ENCODE measurements at places on chromosomes 16 and 17. TPM values are rescaled to one million over a fixed set of nuclear protein-coding genes. Genes with fewer than 3 reads are reported as not detected.

Gene ZPBP2
- total RNA-seq, result not detected

DNA sequence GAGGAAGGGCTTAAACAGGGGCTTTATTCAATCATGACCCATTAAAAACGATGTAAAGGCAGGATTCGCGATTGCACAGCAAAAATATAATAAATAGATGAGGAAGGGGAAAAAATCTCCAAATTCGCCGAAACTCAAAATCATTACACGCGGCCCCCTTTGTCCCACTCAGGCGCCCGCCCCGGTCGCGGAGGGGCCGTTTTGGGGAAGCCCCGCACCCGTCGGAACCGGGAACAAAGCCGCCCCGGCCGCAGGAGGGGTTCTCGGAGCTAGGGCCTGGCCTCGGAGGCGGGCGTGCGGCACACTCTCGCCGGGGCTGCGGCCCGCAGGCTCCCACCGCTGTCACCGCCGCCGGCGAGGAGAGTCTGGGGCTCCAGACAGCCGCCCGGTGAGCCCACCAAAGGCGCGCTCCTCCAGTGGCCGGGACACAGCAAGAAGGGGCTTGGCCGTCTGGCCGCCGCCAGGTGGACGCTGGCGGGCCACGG, 521 bp downstream of the C16orf87 start:
- peak overlapping the region; percentile 80 for H3K27ac ChIP-seq
- no peaks in the 10 kb centered on the region for H3K36me3 ChIP-seq
- peak overlapping the region; percentile 84 for H3K4me3 ChIP-seq
- no peaks in the 10 kb centered on the region for H3K27me3 ChIP-seq

GRCh38 chr16:66603537-66604375, 748 bp upstream of the CMTM3 start:
- no peaks in the 10 kb centered on the region for H3K36me3 ChIP-seq
- no peaks in the 10 kb centered on the region for H3K27me3 ChIP-seq
- no peak for DNase-seq
- H3K27ac ChIP-seq, result peak overlapping the region; percentile 14
- H3K4me3 ChIP-seq, result peak overlapping the region; percentile 75

DNA sequence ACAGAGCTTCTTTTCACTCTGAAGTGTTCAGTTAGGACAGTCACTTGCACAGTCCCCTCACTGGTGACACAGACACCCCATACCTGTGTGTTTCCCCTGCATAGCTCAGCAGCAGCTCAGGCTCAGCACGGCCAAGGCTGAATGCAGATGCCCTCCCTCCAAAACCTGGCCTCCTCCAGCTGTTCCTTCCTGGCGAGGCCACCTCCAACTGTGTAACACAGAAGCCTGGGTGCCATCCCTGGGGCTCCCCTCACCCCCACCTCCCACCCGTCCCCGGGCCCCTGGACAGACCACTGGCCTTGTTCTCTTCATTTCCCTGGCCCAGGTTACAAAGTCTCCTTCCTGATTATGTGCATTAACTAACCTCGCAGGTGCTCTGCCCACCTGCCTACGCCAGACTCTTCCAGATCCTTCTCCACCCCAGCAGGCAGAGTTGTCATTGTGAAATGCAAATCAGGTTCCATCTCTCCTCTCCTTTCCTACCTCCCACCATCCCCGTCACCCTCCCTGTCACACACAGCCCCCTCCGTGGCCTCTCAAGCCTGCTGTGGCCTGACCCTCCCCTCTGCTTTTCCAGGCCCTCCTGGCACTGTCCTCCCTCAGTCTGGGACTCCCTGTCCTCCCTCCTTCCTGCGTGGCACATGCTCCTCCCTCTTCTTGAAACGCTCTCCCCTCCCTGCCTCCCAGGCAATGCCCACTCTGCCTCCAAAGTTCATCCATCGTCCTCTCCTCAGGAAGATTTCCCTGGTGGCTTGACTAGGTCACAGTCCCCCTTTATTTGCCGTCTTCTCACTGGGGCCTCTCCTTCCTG, 26.4 kb downstream of the MLYCD start:
- no peaks in the 10 kb centered on the region for H3K27me3 ChIP-seq
- no peaks in the 10 kb centered on the region for H3K36me3 ChIP-seq
- H3K27ac ChIP-seq, result no peak overlapping the region
- no peak for DNase-seq
- H3K4me3 ChIP-seq, result no peak overlapping the region

Gene KRTAP4-2
- total RNA-seq, result not detected

DNA sequence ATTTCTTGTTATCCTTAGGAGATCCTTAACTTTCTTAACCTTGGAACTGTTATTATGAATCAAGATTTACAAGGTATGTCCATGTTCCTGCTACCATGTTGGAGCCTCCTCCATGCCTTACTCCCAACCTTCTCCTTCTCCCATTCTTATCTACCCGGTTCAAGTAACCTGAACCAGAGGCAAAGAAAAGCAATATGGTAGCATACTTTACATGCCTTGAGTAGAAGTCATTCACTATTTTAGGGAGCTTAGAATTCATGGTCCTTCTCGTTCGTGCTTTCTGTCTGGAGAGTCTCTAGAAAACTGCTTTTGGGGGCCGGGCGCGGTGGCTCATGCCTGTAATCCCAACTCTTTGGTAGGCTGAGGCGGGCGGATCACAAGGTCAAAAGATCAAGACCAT, 37.7 kb downstream of the LDHD start:
- peaks cover 5% of the 10 kb centered on the region for H3K4me1 ChIP-seq
- no peaks in the 10 kb centered on the region for H3K36me3 ChIP-seq
- no peak overlapping the region for H3K4me3 ChIP-seq
- no peaks in the 10 kb centered on the region for H3K27me3 ChIP-seq
- no peak for DNase-seq

DNA sequence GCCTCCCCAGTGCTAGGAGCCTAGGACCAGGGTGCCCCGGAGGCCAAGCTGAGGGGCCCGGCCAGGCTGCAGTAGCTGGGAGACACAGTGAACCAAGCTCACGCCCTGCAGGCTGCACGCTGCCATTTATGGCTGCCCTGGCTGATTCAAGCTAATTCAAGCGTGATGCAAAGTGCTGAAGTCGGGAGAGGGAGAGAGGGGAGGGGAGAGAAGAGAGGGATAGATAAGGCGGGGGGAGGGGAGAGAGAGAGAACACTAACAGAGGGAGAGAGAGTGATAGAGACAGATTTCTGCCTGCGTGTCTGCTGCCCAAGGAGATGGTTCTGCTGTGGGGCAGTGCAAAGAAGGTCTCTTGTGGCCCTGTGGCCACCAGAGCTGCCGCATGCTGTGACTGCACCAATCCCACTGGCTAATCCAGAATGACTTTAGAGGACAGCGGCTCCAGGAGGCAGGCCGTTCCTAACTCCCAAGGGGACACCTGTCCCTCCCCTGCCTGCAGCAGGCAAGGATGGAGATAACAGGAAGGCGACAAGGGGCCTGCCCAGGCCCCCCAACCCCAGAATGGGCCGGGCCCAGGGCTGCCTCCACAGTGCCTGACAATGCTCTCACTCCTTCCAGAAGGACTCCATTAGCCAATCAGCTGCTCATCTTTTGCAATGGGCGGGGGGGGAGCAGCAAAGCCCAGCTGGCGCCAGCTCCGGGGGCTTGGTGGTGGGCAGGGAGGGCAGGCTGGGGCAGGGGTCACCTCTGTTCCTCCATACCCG, 12.9 kb downstream of the MXRA7 start:
- no peak for DNase-seq
- H3K4me1 ChIP-seq, result no peaks in the 10 kb centered on the region
- H3K27ac ChIP-seq, result no peak overlapping the region
- H3K36me3 ChIP-seq, result no peaks in the 10 kb centered on the region
- H3K27me3 ChIP-seq, result no peaks in the 10 kb centered on the region
- no peak overlapping the region for H3K4me3 ChIP-seq

- no peak for DNase-seq
- H3K27me3 ChIP-seq, result no peaks in the 10 kb centered on the region
- no peaks in the 10 kb centered on the region for H3K4me1 ChIP-seq
- no peak overlapping the region for H3K4me3 ChIP-seq
- no peak overlapping the region for H3K27ac ChIP-seq
These were observed 69.0 kb downstream of the WSB1 start for GRCh38 chr17:27362909-27363308.

GRCh38 chr17:78306913-78307312, 53.0 kb downstream of the SOCS3 start:
- no peaks in the 10 kb centered on the region for H3K27me3 ChIP-seq
- DNase-seq, result no peak
- H3K4me1 ChIP-seq, result peaks cover 29% of the 10 kb centered on the region
- no peak overlapping the region for H3K27ac ChIP-seq

- H3K36me3 ChIP-seq, result no peaks in the 10 kb centered on the region
- no peak overlapping the region for H3K4me3 ChIP-seq
- no peaks in the 10 kb centered on the region for H3K4me1 ChIP-seq
- DNase-seq, result no peak
- H3K27me3 ChIP-seq, result no peaks in the 10 kb centered on the region
- H3K27ac ChIP-seq, result no peak overlapping the region
These were observed 9.4 kb upstream of the MAP2K6 start for GRCh38 chr17:69405096-69405495.

Gene MEOX1
- total RNA-seq, result not detected

Gene TAC4
- not detected for total RNA-seq

Gene CLEC19A
- not detected for total RNA-seq

DNA sequence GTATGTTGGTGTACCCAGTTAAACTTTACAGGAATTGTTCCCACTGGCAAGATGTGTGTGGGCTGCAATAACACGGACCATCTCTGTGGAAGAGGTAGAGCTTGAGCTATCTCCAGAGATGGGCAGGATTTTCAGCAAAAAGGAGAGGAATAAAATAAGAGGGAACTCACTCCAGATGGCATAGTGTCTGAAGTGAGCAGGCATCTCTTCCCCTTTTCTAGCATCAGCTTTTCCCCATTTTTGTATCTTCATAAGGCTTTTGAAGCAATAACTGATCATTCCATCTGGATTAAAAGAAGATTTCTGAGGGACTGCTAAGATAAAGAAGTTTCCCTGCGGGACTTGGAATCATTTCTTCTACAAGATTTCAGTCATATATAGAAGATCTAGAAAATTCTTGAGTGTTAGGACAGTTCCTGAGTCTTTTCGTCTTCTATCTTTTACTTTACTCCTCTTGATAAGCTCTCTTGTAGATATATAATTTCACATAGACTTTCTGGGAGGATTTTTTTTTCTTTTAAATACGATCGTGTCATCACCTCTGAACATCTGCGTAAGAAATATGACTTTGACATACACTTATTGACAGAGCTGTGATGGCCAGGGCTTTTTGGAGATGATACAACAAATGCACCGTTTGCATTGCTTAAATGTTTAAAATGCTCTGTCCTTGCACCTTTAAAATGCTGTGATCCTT, 2.1 kb downstream of the CPD start:
- H3K4me3 ChIP-seq, result no peak overlapping the region
- H3K36me3 ChIP-seq, result no peaks in the 10 kb centered on the region
- DNase-seq, result no peak
- H3K27me3 ChIP-seq, result no peaks in the 10 kb centered on the region
- H3K4me1 ChIP-seq, result peaks cover 24% of the 10 kb centered on the region

DNA sequence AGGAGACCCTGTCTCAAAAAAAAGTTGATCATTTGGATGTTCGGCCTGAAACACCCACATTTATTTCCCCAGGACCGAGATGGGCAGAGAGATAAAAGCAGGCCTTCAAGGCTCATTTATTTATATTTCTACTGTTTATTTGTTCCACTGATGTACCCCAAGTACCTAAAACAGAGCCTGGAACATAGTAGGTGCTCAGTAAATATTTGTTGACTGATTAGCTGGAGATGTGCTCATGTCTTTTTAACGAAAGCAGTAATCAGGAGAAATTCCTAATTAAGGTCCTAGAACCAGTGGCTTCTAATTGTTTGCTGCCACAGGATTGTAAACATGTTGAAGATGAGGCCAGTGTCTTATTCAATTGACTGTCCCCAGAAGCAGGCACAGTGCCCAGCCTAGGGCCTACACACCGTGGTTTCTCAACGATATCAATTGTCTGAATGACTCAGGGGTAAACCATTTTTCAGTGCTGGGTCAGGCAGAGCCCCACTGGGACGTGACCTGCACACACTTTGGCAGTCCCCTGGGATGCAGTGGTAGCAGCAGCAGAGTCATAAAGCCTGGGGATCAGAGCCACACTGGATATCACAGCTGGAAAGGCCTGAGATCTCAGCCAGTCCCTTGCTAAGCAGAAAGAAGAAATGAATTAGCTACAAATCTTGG, 34.8 kb downstream of the SOST start:
- peak; percentile 27 for DNase-seq
- no peak overlapping the region for H3K27ac ChIP-seq
- H3K36me3 ChIP-seq, result no peaks in the 10 kb centered on the region
- H3K4me3 ChIP-seq, result no peak overlapping the region

DNA sequence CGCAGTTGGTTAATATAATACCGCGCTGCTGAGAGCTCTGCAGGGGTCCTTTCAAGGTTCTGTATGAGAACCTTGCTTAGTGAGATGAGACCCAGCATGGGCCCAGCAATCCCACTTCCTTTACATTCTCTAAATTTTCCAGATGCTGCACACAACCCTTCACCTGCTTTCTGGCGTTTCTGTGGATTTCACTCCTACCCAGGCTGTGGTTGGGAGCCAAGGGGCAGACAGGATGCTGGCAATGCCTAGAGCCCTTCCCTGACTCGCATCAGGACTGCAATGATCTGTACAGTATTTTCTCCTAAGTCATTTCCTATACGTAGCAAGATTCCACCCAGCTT, 10.1 kb upstream of the PIPOX start:
- H3K36me3 ChIP-seq, result no peaks in the 10 kb centered on the region
- no peak for DNase-seq
- H3K4me1 ChIP-seq, result no peaks in the 10 kb centered on the region
- H3K27me3 ChIP-seq, result peaks cover 40% of the 10 kb centered on the region
- H3K27ac ChIP-seq, result no peak overlapping the region
- H3K4me3 ChIP-seq, result no peak overlapping the region

GRCh38 chr17:59149841-59150511, 5.0 kb downstream of the SKA2 start:
- no peak overlapping the region for H3K4me3 ChIP-seq
- no peak overlapping the region for H3K27ac ChIP-seq
- no peaks in the 10 kb centered on the region for H3K27me3 ChIP-seq
- H3K36me3 ChIP-seq, result no peaks in the 10 kb centered on the region
- no peak for DNase-seq

Gene RUNDC3A
- total RNA-seq, result 0.61 TPM

- H3K4me1 ChIP-seq, result peaks cover 3% of the 10 kb centered on the region
- H3K27ac ChIP-seq, result no peak overlapping the region
- no peak for DNase-seq
These were observed 59.5 kb upstream of the RBL2 start for GRCh38 chr16:53374800-53375199.

Gene TBC1D28
- not detected for total RNA-seq

- H3K4me3 ChIP-seq, result no peak overlapping the region
- H3K36me3 ChIP-seq, result no peaks in the 10 kb centered on the region
- no peak for DNase-seq
- H3K4me1 ChIP-seq, result no peaks in the 10 kb centered on the region
- H3K27me3 ChIP-seq, result peaks cover 38% of the 10 kb centered on the region
These were observed 88.3 kb downstream of the PRKCB start for GRCh38 chr16:23924128-23924527.

Gene CDRT15L2
- not detected for total RNA-seq

DNA sequence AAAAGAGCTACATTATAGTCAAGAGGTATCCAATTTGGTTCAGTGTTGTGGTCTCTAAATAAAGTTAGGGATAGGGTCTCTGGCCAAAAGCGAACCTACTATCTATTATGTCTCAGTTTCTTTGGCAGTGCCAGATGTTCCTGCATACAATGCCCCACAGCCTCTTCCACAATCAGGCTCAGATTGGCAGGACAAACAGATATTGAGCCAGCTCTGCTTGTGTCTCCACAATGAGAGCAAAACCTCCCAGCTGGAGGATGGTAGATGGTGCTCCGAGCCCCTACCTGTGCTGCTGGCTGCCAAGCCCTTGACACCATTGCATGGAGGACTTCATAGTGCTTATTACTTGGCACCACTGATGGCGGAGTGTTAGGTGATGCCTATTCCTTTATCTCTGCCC, 19.7 kb downstream of the PHAF1 start:
- H3K27ac ChIP-seq, result no peak overlapping the region
- no peak overlapping the region for H3K4me3 ChIP-seq
- no peak for DNase-seq
- no peaks in the 10 kb centered on the region for H3K4me1 ChIP-seq

Gene TBKBP1
- 12.4 TPM for total RNA-seq

Gene CRISPLD2
- total RNA-seq, result 4.6 TPM

Gene NOXO1
- 10.0 TPM for total RNA-seq

Data from HCT116 (cell line).